Renal cortex interstitium (tissue), 15 donors: ENCODE measurements at places on chromosomes 6 and 20. TPM values are rescaled to one million over a fixed set of nuclear protein-coding genes. Genes with fewer than 3 reads are reported as not detected.

DNA sequence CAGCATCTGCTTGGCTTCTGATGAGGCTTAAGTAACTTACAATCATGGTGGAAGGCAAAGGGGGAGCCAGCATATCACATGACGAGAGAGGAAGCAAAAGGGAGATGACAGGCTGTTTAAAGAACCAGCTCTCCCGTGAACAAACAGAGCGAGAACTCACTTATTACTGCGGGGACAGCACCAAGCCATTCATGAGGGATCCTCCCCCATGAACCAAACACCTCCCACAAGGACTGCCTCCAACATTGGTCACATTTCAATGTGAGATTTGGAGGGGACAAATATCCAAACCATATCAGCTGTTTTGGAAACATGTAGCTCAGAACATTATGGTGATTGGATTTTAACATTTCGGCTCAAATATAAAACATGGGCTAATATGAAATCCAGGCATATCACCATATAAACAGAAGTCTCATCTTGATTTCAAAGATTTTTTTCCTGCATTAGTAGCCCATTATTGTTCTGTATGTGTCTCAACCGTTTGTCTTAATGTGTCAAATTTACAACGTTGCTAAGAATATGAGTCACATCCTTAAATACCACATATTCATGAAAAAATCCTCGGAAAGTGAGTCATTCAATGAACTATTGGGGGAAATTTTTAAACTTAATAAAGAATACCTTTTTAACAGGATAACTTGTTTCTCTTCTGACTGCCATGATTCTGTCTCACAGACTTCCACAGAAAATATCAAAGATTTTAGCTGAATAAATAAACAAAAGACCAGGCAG is 894.3 kb downstream of the TFAP2A start:
- no peak for DNase-seq

DNA sequence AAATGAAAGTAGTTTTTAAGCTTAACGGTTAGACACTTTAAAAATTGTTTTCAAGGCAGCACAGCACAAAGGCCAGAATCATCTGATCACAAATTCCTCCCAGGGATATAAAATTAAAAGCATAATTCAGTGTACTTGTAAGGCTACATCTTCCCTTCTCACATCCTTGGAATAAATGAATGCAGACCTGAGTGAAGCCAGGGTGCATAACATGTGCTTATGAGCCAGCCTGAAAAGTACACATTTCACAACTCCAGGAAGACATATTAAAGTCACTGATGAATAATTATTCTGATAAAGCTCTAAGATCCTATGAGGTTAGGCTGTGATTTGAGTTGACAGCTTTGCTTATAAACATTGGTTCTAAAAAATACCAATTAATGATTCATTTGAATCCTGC is 163.6 kb downstream of the BTBD9 start:
- no peak for DNase-seq

LGSN gene
- 0.96 TPM for polyA plus RNA-seq

TMEM74B gene
- polyA plus RNA-seq, result 6.7 TPM

GRCh38 chr20:7770578-7770977 is 169.7 kb downstream of the HAO1 start:
- no peak for DNase-seq

PLG gene
- 10.1 TPM for polyA plus RNA-seq

GRCh38 chr6:28145231-28145630 is 3.5 kb downstream of the ZKSCAN8 start:
- DNase-seq, result no peak

DNA sequence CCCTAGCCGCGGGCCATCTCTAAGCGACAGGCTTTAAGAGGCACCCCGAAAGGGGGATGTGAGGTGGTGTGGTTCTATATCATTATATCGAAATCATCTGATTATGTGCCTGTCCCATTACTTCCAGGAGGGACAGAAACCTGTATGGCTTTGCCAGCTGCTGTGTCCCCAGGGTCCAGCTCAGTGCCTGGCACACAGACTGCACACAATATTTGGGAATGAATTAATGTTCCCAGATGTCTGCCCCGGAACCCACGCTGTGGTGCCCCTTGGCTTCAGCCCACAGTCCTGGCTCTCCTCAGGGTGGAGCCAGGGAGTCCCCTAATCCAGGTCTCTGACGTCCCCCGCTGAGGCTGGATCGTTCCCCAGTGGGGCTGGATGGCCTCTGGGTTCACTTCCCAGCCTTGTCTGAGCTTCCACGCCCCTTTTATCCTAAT is 8.9 kb upstream of the AHCY start:
- DNase-seq, result no peak
